T-cell (primary cell): ENCODE measurements at places on chromosomes 6 and 20. TPM values are rescaled to one million over a fixed set of nuclear protein-coding genes. Genes with fewer than 3 reads are reported as not detected.
A peak's percentile ranks its signal among the peaks of the same experiment; 100 is the strongest.

DNA sequence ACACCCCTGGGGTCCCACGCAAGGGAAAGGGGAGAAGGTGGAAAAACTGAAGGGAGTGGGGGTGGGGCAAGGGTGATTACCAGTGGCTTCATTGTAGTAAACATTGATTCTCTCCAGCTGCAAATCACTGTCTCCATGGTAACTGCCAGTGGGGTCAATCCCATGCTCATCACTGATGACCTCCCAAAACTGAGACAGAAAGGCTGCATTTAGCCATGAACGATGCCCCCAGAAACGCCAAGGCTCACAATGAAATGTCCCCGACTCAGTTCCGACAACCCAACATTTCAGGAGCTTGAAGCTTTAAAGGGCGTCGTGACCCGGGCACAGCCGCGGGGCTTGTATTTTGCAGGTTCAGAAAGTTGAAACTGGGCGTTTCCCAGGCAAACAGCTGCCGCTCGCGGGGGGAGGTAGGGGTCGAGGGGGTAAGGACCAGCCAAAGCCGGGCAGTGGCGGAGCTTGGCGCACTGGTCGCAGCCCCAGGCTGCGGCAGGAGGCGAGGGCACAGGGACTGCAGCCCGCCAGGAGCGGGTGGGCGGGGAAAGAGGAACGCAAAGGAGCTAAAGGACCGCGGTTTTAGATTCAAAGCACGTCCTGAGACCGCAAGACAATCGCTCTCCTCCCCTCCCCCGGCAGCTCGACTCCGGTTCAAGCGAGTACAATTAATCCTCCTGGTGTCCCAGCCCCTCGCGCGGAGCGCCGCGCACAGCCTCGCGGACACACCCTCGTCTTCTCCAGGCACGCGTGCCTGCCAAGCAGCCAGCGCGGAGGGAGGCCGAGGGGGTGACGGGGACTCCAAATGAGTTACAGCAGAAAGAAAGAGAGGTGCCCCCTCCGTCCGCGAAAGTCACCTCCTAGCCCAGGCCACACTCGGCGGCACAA lies 731 bp downstream of the TUBB2B start:
- no peak for DNase-seq
- peaks cover 48% of the 10 kb centered on the region for H3K4me1 ChIP-seq
- no peak overlapping the region for H3K27ac ChIP-seq
- no peaks in the 10 kb centered on the region for H3K36me3 ChIP-seq

Gene OR12D3
- total RNA-seq, result not detected

DNA sequence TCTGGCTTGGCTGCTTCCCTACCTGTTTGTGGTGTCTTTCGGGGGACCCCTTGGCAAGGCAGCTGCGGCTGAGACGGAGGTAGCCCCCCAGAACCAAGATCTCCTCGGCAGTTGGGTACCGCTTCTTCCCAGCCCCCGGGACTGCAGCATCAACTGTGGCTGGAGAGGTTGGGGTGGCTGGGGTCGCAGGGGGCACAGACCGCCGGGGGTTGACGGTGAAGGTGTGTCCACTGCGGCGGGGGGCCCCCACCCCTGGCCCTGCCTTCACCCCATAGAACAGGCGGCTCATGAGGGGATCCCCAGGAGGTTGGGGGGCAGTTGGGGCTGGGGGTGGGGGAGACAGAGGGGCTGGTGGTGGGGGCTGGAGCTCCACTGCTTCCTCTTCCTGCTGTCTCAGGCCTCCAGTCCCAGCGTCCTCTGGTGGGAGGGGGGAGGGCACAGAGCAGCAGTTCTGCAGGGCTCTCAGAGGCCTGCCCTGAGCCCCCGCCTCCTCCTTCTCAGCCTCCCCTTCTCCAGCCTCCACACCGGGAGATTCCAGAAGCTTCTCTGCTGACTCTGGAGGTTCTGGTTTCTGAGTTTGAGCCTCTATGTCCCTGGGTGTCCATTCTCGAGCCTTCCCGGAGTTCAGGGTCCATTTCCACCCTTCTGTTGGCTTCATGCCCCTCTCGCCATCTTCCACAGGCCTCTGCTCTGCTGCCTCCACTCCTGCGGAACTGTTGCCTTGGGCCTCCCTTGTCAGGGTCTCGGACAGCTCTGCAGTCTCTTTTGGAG lies 1.9 kb downstream of the PPP1R18 start:
- H3K36me3 ChIP-seq, result no peaks in the 10 kb centered on the region
- peaks cover 21% of the 10 kb centered on the region for H3K4me1 ChIP-seq
- H3K27me3 ChIP-seq, result no peaks in the 10 kb centered on the region
- H3K4me3 ChIP-seq, result peak overlapping the region; percentile 100
- peak overlapping the region; percentile 81 for H3K27ac ChIP-seq

GRCh38 chr6:136920671-136921380 lies 1.3 kb upstream of the SLC35D3 start:
- H3K4me3 ChIP-seq, result peak overlapping the region; percentile 74
- H3K27ac ChIP-seq, result no peak overlapping the region
- peaks cover 19% of the 10 kb centered on the region for H3K4me1 ChIP-seq
- no peak for DNase-seq
- peaks cover 7% of the 10 kb centered on the region for H3K36me3 ChIP-seq

Gene DST
- 3.1 TPM for total RNA-seq

GRCh38 chr6:109087661-109088264 lies 6.9 kb downstream of the SESN1 start:
- H3K27ac ChIP-seq, result no peak overlapping the region
- no peaks in the 10 kb centered on the region for H3K4me1 ChIP-seq
- no peak for DNase-seq
- H3K36me3 ChIP-seq, result no peaks in the 10 kb centered on the region
- no peak overlapping the region for H3K4me3 ChIP-seq
- H3K27me3 ChIP-seq, result no peaks in the 10 kb centered on the region

DNA sequence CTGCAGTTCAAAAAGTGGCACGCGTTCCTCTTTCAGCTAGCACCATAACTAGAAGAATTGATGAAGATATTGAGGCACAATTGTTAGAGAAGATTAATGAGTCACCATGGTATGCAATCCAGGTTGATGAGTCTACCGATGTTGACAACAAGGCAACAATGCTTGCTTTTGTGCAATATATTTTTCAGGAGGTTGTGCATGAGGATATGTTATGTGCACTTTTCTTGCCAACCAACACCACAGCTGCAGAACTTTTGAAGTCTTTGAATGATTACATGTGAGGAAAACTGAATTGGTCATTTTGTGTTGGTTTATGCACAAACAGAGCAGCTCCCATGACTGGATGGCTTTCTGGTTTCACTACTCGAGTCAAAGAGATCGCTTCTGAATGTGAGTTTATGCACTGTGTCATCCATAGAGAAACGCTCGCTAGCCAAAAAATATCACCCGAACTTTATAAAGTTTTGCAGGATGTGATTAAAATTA lies 129.3 kb upstream of the SLC24A3 start:
- H3K4me1 ChIP-seq, result no peaks in the 10 kb centered on the region
- H3K36me3 ChIP-seq, result no peaks in the 10 kb centered on the region
- H3K4me3 ChIP-seq, result no peak overlapping the region
- no peaks in the 10 kb centered on the region for H3K27me3 ChIP-seq

DNA sequence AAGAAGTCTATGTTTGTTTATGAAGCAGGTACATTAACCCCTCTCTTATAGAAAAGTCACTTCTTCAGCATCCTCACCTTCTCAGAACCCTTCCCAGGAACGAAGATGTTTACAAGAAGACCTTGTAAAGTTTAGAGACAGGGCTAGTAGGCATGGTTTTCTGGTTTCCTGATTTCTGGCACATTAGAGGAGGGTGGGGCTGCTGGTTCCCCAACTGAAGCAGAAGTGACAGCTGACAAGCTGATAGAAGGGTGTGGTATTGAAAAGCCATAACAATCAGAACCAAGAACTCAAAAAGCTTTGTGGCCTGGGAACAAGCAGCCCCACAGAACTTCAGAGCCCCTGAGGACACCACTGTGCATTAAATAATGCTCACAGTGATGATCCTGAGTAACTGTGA lies 91.2 kb downstream of the RTN4IP1 start:
- no peak for DNase-seq
- H3K36me3 ChIP-seq, result peaks cover 38% of the 10 kb centered on the region
- H3K27ac ChIP-seq, result peak overlapping the region; percentile 35
- no peak overlapping the region for H3K4me3 ChIP-seq

DNA sequence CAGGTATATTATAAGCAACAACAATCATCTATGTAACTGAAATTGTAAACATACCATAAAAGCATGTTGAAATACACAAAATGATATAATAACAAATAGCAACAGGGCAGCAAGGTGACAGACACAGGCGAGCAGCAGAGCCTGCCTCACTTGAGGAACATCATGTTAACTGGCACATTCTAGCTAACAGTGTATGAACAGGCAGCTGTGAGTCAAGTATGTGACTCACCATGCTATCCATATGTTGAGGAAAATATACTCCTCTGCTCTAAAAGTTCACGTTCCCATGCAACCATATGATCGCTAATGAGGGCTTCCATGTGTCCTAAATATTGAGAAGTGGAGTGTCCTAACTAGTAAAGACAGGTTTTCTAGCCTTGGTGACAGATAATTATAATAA lies 18.4 kb downstream of the SERAC1 start:
- H3K27me3 ChIP-seq, result no peaks in the 10 kb centered on the region
- no peak overlapping the region for H3K4me3 ChIP-seq
- H3K36me3 ChIP-seq, result no peaks in the 10 kb centered on the region
- no peaks in the 10 kb centered on the region for H3K4me1 ChIP-seq

GRCh38 chr20:62966212-62967148 lies 14.0 kb downstream of the SLC17A9 start:
- H3K27ac ChIP-seq, result no peak overlapping the region
- no peak for DNase-seq
- no peaks in the 10 kb centered on the region for H3K36me3 ChIP-seq
- no peaks in the 10 kb centered on the region for H3K4me1 ChIP-seq
- no peak overlapping the region for H3K4me3 ChIP-seq

DNA sequence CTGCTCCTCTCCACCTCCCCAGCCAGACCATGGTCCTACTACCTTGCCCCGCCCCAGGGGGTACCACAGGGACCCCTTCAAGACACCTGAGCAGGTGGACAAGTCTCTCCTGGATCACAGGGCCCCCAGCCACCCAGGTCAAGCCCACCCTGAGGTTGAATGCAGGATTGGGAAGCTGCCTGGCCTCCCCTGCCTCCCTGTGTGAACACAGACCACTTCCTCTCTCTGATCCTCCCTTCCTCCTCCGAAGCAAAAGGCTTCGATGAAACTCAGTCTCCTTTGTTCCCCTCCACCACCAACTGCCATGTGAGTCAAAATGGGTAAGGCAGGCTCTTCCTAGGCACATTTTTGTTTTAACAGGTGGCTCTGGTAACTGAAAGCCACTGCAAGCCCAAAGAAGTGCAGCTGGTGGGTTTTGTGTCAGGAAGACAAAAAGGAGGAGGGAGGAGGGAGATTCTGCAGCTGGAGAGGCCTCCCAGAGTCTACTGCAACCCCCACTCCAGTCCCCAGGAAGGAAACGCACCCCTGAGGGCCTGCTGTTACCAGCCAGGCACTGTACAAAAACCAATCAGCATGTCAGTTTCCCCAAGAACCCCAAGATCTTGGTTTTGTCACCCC lies 5.4 kb downstream of the ADA start:
- no peak for DNase-seq
- peak overlapping the region; percentile 91 for H3K27ac ChIP-seq

- H3K36me3 ChIP-seq, result no peaks in the 10 kb centered on the region
- H3K27ac ChIP-seq, result no peak overlapping the region
- H3K4me1 ChIP-seq, result no peaks in the 10 kb centered on the region
Measured at GRCh38 chr6:5151955-5152401, 66.8 kb downstream of the PPP1R3G start.

Gene CLPSL1
- not detected for total RNA-seq

GRCh38 chr6:106083618-106084017 lies 2.5 kb upstream of the PRDM1 start:
- H3K27me3 ChIP-seq, result peaks cover 9% of the 10 kb centered on the region
- no peaks in the 10 kb centered on the region for H3K36me3 ChIP-seq
- no peak for DNase-seq

Gene PACRG
- 3.0 TPM for total RNA-seq

Gene THEMIS
- total RNA-seq, result 93.3 TPM

Gene MUC21
- total RNA-seq, result not detected

- H3K36me3 ChIP-seq, result no peaks in the 10 kb centered on the region
- no peaks in the 10 kb centered on the region for H3K27me3 ChIP-seq
- H3K4me3 ChIP-seq, result no peak overlapping the region
- no peak for DNase-seq
- H3K27ac ChIP-seq, result no peak overlapping the region
Measured at GRCh38 chr20:12414446-12415274, 497.0 kb downstream of the BTBD3 start.

DNA sequence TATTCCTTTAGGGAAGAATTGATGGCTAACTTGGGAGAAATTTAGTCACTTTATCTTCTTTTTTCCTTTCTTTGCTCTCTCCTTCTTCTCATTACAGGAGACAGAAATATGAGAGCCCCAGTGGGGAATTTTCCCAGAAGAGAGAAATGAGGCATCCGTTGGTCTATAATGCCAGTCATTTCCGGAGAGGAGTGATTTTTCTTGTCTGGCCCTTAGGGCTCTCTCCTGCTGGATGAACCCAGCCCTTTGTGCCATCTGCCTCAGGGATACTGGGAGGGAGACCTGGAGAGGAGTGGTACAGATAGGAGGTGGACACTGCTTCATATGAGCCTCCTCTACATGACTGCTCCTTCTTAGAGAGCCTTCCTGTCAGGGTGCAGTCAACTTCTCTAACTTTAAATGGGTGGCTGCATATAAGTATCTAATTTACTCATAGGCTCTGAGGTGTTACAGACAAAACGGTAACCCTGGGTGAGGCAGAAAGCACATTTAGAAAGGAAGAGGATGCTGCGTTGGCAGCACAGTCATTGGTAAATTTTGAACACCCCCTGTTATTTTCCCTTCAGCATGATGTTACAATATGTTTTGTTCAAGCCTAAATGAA lies 21.9 kb downstream of the RIMS1 start:
- no peaks in the 10 kb centered on the region for H3K36me3 ChIP-seq
- no peak overlapping the region for H3K4me3 ChIP-seq
- H3K27ac ChIP-seq, result no peak overlapping the region
- no peak for DNase-seq
- no peaks in the 10 kb centered on the region for H3K4me1 ChIP-seq
- H3K27me3 ChIP-seq, result no peaks in the 10 kb centered on the region

Gene HTR1E
- total RNA-seq, result not detected
